ENCODE measurements at places on chromosomes 3 and 15.

GRCh38 chr3:129453732-129454131 lies 13.7 kb downstream of the IFT122 start:
- no peak for DNase-seq

DNA sequence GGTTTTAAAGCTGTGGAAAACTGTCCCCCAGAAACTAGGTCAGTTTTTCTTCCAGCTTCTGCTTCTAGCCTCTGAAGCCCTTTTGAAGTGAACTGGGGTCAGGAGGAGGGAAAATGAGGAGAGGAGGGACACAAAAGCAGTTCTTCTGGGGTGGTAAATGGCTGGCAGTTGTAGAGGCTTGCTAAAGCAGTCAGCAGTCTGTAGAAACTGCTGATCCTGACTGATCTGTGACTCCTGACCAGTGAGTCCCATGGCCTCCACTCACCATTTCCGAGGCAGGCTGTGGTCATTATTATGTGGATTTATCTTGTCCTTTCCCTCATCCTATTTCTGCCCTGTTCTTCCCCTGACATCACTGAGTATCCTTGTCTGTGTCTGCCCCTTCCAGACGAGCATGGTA lies 276.4 kb upstream of the ROPN1 start:
- DNase-seq = no peak

GRCh38 chr3:12663401-12663935 lies 449 bp downstream of the RAF1 start:
- DNase-seq = no peak

- DNase-seq = no peak
These were observed 9.7 kb downstream of the TTC23 start for GRCh38 chr15:99239545-99240198.

- peak; percentile 3 for DNase-seq
These were observed 92.3 kb downstream of the FRMD5 start for GRCh38 chr15:44102675-44103254.

Measured in DMS153 (cell line).